Activated gamma-delta T cell treated with Interleukin-2 at 50 U/mL for 16 hours (primary cell): ENCODE measurements at places on chromosomes 5 and 9.

- no peak for DNase-seq
Observed at GRCh38 chr5:164184158-164184557, 678.7 kb downstream of the MAT2B start.

- DNase-seq = no peak
Observed at GRCh38 chr5:150428106-150428876, 15.6 kb upstream of the CD74 start.

DNA sequence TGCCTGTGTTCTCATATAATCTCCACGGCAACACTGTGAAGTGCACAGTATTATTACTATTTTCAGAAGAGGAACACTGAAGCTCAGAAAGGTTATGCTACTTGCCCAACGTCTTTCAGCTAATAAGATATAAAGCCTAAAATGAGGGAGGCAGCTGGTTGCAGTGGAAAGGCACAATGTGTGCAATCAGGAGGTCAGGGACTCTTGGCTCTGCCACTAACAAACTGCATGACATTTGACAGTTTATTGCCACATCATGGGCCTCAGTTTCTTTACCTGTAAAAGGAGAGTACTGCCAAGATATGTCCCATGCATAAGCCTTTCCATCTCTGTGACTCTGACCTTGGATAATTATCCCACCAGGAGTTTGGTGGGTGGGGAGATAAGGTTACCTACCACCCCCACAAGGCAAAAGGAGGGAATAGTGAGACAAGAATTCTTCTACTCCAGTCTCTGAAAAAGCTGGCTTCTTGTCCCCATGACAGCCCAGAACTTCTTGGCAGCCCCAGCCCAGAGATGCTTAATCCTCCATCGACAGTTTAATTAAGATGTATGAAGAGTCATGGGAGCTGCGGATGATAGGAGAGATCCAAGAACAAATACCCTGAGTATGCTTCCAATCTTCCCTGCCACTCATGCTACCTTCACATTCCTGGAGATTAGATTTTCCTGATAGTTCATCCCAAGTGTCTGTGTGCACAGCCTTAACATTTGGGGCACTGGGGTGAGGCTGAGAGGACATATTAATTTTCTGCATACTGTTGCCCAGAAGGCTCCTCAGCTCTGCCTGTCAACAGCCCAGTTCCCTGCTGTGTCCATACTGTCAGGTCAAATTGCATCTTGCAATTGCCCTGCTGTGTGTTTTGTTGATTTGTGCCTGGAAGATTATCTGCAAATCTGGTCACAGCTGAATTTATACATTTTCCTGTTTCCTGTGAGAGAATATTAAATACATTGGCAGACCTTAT lies 271.2 kb downstream of the FAM114A2 start:
- no peak for DNase-seq

GRCh38 chr5:5617024-5617423 lies 194.5 kb downstream of the ICE1 start:
- DNase-seq = no peak

GRCh38 chr5:66209794-66210193 lies 65.7 kb downstream of the SREK1 start:
- DNase-seq = no peak

- no peak for DNase-seq
Observed at GRCh38 chr9:122145592-122145863, 14.1 kb downstream of the NDUFA8 start.

- no peak for DNase-seq
Observed at GRCh38 chr9:127187231-127187956, 65.0 kb upstream of the ANGPTL2 start.

GRCh38 chr5:103293099-103293498 lies 34.5 kb downstream of the MACIR start:
- no peak for DNase-seq

- DNase-seq = no peak
Observed at GRCh38 chr9:4196886-4197285, 103.0 kb downstream of the GLIS3 start.

- DNase-seq = no peak
Observed at GRCh38 chr5:149283626-149284480, 12.2 kb downstream of the AFAP1L1 start.

DNA sequence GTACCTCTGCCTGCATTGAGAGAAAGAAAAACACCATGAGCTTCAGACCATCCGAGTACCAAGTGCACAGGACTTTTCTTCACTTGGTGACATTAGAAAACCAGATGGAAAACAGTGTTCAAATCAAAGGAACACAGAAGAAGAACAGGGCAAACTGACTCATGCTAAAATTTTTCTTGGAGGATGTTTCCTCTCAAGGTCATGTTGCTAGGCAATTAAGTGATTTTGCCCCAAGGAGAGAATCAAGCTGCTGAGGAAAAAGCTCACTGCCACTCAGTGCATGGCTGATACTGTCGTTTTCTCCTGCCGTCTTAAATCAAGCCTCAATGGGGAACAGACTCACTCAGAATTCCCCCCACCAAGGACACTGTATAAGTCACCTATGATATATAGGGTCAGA lies 57.9 kb upstream of the SIMC1 start:
- no peak for DNase-seq

- DNase-seq = no peak
Observed at GRCh38 chr9:101399643-101399970, 956 bp downstream of the ZNF189 start.

GRCh38 chr9:12781226-12781733 lies 6.5 kb downstream of the LURAP1L start:
- DNase-seq = no peak

- peak; percentile 31 for DNase-seq
Observed at GRCh38 chr9:117782931-117783788, 79.0 kb downstream of the TLR4 start.

DNA sequence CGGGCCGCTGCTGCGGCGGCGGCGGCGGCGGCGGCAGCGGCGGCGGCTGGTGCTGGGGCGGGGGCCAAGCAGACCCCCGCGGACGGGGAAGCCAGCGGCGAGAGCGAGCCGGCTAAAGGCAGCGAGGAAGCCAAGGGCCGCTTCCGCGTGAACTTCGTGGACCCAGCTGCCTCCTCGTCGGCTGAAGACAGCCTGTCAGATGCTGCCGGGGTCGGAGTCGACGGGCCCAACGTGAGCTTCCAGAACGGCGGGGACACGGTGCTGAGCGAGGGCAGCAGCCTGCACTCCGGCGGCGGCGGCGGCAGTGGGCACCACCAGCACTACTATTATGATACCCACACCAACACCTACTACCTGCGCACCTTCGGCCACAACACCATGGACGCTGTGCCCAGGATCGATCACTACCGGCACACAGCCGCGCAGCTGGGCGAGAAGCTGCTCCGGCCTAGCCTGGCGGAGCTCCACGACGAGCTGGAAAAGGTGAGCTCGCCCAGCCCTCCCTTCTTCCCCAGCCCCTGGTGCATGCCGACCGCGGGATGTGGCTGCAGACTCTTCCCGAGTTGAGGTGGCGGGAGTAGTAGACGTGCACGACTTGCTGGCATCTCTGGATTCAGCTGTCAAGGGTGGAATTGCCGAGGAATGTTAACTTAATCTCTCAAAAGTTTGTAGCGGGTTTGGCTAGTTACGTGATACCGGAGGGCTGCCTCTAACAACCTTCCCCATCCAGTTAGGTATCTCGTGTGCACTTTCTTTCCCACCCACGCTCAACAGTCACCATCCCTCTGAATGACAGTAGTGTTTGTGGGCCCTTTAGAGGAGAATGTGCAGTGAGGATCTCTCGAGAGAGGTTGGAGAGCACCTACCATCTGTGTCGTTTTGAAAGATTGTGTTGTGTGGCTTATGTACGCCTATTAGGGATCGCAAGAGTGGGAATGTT lies 932 bp downstream of the SLC12A2 start:
- DNase-seq = peak; percentile 44

DNA sequence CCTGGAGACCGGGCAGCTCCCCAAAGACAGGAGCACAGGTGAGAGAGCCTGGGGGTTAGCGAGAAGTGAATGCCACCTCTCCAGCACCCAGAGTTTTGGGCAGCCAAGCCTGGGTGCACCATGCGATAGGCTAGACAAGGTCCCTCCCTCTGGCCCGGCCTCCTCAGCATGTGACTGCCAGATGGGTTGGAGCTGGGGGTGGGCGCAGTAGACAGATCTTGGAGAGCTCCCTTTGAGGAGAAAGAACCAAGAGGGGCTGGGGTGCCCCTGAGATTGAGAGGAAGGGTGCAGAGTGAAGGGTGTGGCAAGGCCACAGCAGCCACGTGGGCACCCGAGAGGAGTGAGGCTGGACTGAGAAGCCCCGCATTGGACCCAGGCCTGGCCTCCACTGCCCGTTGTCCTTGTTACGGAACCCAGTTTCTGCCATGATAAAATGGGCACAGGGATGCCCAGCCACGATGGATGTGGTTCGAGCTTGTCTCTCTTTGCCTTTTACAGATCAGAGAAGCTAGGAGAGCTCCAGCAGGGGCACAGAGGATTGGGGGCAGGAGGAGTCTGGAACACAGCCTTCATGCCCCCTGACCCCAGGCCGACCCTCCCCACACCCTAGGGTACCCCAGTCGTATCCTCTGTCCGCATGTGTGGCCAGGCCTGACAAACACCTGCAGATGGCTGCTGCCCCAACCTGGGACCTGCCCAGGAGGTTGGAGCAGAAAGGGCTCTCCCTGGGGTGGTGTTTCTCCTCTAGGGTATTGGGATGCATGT lies 1.4 kb downstream of the TMEM141 start:
- DNase-seq = no peak

DNA sequence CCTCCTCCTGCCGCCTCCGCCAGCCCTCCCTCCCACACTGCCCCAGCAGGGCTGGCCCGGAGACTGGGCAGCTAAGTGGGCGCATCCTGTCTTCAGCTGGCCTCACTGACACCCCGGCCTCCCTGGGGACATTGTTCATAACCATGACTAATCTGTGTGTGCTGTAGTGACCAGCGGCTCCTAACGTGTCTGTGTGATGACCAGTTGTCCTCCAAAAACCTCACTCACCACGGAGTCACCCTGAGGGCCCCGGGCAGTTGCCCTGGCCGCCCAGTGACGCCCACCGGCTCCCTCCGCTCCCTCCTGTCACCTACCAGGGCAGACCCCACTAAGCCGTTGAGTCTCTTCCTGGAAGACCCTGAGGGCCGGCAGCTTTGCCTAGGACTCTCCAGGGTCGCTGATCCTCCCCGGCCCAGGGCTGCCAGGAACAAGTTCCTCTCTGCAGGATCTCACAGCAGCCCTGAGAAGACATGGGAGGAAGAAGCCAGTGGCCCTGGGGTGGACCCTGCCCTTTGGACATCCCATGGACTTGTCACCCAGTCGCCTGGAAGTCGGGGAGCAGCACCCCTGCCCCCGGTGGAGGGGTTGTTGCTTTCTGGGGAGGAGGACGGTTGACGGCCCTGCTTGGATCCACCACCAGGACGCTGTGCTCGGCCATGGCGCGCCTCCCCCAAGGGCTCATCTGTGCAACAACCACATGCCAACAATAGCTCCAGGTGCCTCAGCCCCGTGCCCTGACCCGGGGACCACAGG lies 110.2 kb upstream of the LMX1B start:
- no peak for DNase-seq

DNA sequence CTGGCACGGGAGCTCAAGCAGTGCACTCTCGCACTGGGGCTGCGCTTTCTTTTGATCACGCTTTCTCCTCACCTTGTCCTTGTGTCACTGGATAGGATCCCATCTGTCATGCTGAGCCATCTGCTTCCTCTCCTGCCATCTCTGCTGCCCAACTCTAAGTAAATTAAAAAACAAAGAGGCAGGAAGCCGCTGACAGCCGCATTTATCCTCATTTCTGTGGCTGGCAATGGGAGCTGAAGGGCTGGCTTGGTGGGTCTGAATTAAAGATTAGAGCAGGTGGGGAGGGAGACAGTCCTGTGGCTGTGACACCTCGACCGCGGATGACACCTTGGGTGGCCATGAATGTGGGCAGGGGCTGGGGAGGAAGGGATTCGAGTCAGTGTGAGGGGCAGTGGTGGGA lies 159.2 kb upstream of the ALDH1B1 start:
- DNase-seq = no peak

- DNase-seq = no peak
Observed at GRCh38 chr9:95736370-95736769, 139.1 kb upstream of the ERCC6L2 start.

DNA sequence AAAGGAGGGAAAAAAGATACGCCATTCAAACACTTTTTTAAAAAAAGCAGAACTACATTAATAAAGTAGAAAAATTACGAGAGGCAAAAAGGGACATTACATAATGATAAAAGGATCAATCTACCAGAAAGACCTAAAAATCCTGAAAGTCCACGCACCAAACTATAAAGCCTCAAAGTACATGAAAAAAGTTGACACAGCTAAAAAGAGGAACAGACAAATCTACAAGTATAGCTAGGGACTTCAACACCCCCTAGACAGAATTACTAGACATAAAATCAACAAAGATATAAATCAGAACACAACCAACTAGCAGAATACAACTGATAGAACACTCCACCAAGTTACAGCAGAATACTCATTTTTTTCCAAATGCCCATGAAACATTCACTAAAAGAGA lies 11.1 kb downstream of the CAMSAP1 start:
- no peak for DNase-seq

GRCh38 chr9:89477384-89477783 lies 20.5 kb downstream of the SEMA4D start:
- DNase-seq = no peak

GRCh38 chr5:55989860-55990259 lies 4.9 kb downstream of the IL6ST start:
- DNase-seq = no peak

GRCh38 chr9:112487799-112488340 lies 1.2 kb downstream of the KIAA1958 start:
- no peak for DNase-seq

GRCh38 chr9:89008744-89009545 lies 17.7 kb downstream of the S1PR3 start:
- no peak for DNase-seq

DNA sequence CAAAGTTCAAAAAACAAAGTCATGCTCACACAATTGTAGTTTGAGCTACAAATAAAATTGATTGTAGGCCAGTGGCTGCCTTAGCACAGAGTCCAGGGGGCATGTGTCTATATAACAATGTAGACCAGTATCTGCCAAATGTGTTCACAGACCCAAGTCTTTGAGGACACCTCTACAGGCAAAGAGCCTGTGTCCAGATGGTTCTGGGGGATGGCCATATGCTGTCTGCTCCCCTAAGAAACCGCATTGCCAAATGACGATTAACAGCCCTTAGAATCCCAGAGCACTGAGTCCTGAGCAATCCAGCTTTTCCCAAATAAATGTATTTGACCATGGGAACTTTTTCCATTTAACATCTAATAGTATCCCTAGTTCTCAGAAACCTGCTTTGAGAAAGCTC lies 169.6 kb downstream of the ADCY2 start:
- DNase-seq = no peak

GRCh38 chr5:124236361-124237205 lies 509.9 kb downstream of the ZNF608 start:
- DNase-seq = no peak

DNA sequence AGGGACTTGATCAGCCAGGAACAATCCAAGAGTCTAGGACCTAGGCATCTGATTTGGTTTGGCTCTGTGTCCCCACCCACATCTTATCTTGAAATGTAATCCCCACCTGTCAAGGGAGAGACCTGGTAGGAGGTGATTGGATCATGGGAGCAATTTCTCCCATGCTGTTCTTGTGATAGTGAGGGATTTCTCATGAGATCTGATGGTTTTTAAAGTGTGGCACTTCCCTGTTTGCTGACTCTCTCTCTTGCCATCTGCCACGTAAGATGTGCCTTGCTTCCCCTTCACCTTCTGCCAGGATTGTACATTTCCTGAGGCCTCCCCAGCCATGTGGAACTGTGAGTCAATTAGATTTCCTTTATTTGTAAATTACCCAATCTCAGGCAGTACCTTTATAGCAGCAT lies 201.7 kb upstream of the ACTBL2 start:
- DNase-seq = no peak
